Right renal pelvis (tissue), 4 donors: ENCODE measurements at places on chromosomes 1 and 21. TPM values are rescaled to one million over a fixed set of nuclear protein-coding genes. Genes with fewer than 3 reads are reported as not detected.

Gene KRTAP19-1
- not detected for polyA plus RNA-seq

Gene HHAT
- polyA plus RNA-seq, result 15.3 TPM

Gene KIF14
- 7.1 TPM for polyA plus RNA-seq

Gene NBPF6
- polyA plus RNA-seq, result not detected

Gene STRIP1
- 44.6 TPM for polyA plus RNA-seq

Gene RER1
- 122 TPM for polyA plus RNA-seq

Gene DONSON
- 36.4 TPM for polyA plus RNA-seq

Gene SLC35F3
- polyA plus RNA-seq, result 0.66 TPM

Gene C4BPB
- polyA plus RNA-seq, result 0.32 TPM

Gene S100A2
- polyA plus RNA-seq, result 11.8 TPM

Gene LRRC71
- polyA plus RNA-seq, result 0.34 TPM

Gene NOS1AP
- 12.9 TPM for polyA plus RNA-seq

Gene MTF1
- 7.2 TPM for polyA plus RNA-seq

Gene YBEY
- polyA plus RNA-seq, result 19.9 TPM

Gene HES3
- not detected for polyA plus RNA-seq
